ENCODE measurements at places on chromosomes 6 and 20. TPM values are rescaled to one million over a fixed set of nuclear protein-coding genes. Genes with fewer than 3 reads are reported as not detected.

DNA sequence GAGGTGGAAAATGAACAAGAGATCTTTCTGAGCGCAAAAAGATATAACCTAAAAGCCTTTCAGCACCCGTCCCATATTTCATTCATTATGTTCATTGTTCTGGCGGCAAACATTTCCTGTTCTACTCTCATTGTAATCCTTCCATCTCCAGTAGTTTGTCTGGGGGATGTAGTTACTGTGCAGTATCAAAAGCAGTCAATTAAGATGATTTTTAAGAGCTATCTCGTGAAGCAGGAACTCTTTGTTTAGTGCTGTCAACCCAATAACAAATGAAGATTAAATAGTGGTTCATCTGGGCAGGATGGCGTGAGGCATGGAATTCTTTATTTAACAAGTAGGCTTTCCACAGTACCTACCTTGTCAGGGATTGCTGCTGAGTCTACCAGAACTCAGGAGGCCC is 876.7 kb downstream of the HACE1 start:
- DNase-seq = no peak

DNA sequence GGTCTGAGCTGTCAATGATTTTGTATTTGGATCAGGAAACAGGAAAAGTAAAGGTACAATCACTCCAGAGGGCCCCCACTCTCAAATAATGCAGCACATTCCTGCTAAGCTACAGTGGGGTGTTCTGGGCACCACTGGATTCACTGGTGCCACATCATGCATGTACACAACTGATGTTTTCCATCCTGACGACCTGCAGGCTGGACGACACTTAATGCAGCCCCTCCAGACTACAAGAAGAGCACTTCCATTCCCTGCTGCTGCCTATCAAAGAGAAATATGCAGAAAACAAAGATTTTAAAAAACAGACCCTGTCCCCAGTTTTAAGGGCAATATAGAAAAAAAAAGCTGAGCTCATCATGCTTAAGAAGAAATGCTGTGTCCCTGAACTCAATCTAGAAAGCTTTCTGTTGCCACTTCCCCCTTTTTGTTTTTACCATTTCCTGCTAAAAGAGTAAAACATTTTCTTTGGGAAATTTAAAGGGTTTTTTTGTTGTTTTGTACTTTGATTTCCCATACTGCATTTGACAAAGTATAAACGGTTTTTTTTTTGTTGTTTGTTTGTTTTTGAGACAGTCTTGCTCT is 35.5 kb downstream of the ABHD12 start:
- DNase-seq = no peak

GRCh38 chr6:106072501-106073090 is 13.5 kb upstream of the PRDM1 start:
- DNase-seq = no peak

Gene PTGIS
- 0.04 TPM for total RNA-seq

DNA sequence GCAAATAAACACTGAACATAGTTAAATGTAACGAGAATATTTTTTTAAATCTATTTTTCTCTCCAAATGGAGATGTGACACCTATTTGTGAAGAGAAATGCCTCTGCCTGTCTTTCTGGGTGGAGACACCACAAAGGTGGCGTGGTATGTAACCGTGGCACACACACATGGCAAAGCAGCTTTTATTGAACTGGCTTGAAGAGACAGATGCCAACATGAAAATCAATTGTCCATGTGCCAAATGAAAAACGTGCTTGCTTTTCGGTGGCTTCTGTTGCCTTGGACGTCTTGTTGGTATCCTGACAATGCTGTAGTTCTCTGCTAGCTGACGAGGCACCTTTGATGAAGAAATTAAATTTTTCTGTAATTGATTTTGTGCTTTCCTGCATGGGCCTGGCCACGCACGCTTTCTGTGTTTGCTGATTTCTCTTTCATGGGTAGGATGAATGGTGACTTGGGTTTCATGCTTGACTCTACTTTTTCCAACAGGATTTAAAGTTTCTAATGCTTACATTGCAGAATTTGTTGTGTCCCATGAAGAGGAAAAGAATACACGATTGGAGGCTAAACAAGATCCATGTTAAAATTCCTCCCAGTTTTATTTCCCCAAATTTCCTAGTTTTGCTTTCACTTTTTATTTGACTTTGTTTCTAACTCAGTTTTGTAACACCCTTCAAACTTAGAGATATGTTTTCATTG is 202.6 kb downstream of the TMEM242 start:
- no peak for DNase-seq

- DNase-seq = no peak
These were observed 1.8 kb downstream of the FOXF2 start for GRCh38 chr6:1390946-1391799.

Gene ME1
- not detected for total RNA-seq

Gene SNTA1
- total RNA-seq = 4.7 TPM

Gene CD40
- total RNA-seq = 4.6 TPM

GRCh38 chr6:140063021-140063399 is 688.6 kb upstream of the CITED2 start:
- DNase-seq = no peak

- DNase-seq = no peak
These were observed 118.3 kb downstream of the RALGAPA2 start for GRCh38 chr20:20594171-20594530.

DNA sequence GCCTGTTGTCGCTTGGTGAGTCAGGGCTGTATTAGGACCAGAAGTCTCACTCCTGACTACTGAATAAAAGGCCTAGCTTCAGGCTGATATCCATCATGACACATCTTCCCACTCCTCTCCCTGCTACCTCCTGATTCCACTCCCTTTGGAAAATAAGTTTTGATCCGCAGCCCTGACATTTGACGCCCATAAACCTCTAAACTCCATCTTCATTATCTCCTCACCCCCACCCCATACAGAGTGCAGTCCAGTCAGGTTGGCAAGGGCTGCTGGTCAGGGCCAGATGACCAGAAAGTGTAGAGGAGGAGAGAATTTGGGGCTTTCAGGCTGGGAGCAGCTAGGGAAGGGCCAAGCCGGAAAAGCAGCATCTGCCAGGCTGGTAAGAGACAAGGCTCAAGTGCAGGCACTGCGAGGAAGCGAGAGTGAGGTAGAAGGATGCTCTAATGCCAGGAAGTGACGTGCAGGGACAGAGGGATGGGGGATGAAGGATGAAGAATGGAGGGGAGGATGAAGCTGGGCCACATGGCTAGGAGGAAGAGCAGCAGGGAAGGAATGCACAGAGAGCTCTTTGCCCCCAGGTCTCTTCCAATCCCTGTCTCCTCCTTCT is 1.2 kb downstream of the GGT7 start:
- DNase-seq = no peak

DNA sequence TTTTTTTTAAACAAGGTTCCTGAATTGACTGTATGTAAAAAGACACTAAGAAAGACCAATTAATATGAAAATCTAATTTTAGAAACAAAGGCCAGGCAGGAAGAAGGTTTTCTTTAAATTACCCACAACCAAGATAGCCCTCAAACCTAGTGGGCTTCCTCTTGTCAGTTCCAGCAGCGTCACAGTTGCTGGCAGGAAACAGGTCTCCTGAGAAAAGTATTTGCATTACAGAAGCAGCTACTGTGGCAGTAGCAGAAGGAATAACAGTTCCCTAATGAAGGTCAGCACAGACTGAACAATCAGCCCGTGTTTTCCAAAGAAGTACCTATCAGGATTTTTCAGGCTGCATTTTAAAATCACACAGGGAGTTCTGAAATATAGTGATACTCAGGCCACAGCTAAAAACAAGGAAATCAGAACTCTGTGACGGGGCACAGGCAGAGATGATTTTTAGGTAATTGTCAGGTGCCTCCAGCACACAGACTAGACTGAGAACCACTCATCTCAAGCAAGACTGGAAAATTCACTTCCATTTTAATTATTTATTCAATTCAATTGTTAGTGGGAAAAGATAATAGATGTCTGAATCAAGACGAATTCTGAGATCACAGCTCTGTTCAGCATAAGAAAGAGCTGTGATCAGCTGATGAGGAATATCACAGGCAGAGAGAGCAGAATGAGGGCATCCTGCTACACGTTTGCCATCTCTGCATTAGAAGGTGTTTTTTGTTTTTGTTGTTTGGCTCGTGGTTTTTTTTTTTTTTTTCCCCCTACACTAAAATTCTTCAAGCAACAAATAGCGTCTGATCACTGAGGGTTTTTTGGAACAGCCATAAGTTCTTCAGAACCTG is 230.5 kb upstream of the KHDRBS2 start:
- no peak for DNase-seq

Gene HLA-DOB
- 2.1 TPM for total RNA-seq

DNA sequence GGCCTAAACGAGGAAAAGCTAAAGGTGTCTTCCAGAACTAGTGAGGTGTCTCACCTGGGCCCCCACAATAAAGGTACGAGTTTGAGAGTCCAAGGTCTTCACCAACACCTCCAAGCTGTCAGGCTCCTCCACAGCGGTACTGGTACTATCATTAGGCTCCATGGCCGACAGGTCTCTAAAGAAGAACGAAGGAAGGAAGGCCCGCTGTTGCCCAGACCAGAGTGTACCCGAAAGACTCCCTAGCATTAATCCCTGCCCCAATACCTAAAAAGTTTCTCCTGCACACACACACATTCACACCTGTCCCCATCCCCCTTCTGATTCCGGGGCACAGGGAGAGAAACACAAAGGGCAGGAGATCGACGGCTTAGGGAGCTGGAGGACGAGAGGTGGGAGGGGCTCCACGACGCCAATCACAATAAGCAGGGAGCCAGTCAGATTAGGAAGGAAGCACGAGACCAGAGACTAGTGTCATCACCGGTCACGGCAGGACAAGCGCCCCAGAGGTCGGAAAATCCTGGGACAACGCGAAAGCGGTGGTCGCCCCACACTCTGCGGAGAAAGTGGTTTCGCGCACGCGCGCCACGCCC is 764 bp downstream of the BAG6 start:
- no peak for DNase-seq

DNA sequence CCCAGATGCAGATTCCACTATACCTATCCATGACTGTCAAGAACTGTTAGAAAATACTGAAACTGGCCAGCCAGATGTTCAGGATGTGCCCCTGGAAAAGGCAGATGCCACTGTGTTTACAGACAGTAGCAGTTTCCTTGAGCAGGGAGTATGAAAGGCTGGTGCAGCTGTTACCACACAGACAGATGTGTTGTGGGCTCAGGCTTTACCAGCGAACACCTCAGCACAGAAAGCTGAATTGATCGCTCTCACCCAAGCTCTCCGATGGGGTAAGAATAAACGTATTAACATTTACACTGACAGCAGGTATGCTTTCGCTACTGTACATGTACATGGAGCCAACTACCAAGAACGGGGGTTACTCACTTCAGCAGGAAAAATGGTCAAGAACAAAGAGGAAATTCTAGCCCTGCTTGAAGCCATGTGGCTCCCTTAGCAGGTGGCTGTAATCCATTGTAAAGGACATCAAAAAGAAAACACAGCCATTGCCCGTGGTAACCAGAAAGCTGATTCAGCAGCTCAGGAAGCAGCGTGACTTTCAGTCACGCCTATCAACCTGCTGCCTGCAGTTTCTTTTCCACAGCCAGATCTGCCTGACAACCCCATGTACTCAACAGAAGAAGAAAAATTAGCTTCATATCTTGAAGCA is 459.7 kb upstream of the HTR1E start:
- DNase-seq = no peak

Gene PREX1
- 77.1 TPM for total RNA-seq

- no peak for DNase-seq
These were observed 110.4 kb downstream of the PLCB4 start for GRCh38 chr20:9179193-9179802.

All from activated naive CD8-positive, alpha-beta T cell treated with anti-CD3 and anti-CD28 coated beads for 36 hours (primary cell).